EL (cell line): ENCODE measurements at places on chromosomes 4 and X.

- DNase-seq = no peak
Measured at GRCh38 chr4:110009550-110009949, 96.9 kb downstream of the EGF start.

DNA sequence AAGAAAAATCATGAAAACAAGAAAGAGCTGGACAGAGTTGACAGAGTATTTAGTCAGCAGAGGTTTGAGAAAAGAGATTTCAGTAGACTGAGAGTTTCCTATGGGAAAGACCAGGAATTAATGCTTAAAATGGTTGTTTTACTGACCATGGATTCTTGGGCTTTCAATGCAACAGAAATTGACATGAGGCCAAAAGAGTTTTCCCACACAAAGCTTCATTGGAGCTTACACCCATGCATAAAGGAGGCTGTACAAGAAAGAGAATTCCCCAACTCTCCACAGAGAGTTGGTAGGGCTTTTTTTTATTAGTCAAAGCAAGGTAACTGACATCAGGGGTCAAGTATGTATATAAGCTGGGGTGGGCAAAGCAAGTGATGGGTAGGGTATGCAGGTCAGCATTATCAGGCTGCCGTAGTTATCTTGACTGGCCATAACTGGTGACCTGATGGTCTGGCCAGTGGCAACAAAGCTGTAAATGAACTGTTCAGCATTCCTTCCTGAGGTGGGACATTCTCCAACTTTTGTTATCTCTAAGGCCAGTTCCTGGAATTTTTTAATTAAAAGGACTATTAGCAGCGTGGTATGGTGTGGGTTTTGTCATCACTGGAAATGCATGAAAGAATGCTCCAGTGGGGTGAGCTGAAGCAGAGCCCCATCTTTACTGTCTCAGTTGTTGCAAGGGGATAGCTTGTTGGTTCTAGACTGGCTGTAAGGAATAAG, 117.0 kb downstream of the ADAM29 start:
- DNase-seq = peak; percentile 9

DNA sequence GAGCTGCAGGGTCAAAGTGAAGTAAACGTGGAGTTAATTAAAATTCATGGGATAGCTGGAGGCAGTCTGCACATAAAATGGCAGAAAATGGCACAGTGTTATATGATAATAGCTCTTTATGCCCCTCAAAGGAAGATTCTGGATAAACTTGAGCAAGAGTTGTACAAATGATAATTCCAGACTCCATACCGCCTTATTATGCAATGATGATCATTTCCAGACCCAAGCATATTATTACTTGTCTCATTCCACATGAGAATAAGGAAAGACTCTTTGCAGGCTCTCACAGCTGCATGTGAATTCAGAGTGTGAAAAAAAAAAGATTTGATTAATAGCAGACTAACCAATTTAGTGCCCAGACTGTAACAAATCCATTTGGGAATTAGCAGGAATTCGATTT, 105.4 kb downstream of the STK32B start:
- DNase-seq = no peak

- no peak for DNase-seq
Measured at GRCh38 chrX:71634366-71634765, 16.1 kb upstream of the CXCR3 start.

GRCh38 chr4:104022831-104023230, 303.0 kb upstream of the TACR3 start:
- DNase-seq = no peak

DNA sequence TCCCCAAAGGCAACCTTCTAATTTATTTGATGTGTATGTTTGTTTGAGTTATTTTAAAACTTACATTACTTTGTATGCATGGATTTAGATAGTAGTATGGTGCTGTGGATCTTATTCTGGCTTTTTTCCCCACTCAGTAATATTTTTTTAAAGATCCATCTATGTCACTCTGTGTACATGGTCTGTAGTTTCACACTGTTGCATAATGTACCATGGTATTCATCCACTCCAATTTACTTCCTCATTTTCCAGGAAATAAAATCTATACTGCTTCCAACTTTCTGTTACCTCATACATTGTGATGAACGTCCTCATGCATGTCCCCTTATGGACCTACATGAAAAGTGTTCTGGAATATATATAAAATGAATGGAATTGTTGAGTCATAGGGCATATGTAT, 17.6 kb downstream of the ARMCX2 start:
- DNase-seq = no peak

DNA sequence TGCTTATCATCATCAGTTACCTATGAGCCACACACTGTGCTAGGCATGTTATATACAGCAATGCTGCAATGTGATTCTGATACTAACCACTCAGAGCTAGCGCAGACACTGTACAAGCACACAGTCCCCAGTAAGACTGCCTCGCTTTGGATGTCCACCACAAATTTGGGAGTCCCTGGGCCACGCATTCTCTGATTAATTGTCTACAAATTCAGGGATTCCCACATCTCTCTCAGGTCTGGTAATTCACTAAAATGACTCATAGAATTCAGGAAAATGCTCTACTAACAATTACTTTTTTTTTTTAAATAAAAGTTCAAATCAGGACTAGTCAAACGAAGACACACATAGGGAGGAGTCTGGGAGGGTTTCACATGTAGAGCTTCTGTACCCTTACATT, 652.1 kb upstream of the AADAT start:
- DNase-seq = no peak

- peak; percentile 56 for DNase-seq
Measured at GRCh38 chrX:14356401-14356800, 172.9 kb upstream of the GLRA2 start.

DNA sequence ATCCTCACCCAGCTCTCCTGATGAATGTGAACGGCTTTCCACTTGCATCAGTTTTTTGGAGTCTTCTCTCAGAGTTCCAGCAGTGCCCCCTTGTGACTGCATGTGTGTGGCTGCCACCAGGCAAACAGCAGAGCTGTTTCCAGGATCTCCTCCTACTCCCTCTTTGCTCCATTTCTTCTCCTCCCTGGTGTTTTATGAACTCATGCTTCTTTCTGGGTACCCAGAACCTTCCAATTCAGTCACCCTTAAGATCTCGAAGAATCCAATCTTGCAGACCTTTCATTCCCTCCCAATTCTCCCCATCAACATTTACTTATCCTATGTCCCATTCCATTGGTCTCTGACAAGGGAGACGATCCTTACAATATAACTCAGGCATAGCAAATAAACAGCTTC, 6.8 kb upstream of the TCEANC start:
- peak; percentile 47 for DNase-seq

DNA sequence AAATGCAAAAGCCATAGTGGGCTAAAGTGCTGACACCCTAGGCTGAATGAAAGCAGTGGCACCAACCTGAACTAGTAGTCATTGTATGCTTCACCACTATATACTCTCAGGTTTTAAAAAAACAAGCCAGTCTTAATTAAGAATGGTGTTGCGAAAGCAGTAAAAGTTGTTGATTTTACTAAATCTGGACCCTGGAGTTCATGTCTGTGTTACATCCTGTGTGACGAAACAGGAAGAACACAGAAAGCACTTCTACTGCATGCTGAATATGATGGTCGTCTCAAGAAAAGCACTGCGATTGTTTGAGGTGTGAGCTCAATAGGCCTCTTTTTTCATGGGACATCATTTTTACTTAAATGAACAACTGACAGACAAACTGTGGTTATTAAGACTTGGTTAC, 24.2 kb upstream of the GDPD2 start:
- DNase-seq = no peak

- no peak for DNase-seq
Measured at GRCh38 chr4:183059797-183060196, 39.3 kb upstream of the WWC2 start.

DNA sequence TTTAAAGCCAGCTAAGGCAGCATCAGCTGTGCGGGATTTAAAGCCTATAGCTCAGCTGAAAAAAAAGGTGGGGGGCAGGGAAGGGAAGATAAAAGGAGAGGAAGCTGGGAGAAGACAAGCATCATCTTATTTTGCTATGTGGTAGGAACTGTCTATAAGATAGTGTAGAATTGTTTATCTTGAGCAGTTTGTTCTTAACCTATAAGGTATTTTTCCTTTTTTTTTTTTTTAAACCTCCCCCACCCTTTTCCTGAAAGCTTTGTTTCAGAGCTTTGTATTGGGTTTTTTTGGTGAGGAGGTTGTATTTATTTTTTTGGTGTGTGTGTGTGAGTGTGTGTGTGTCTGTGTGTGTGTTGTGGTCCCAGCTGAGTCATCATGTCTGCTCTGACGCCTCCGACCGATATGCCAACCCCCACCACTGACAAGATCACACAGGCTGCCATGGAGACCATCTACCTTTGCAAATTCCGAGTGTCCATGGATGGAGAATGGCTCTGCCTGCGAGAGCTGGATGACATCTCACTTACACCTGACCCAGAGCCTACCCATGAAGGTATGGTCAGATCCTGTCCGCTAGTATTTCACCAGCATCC, 531 bp downstream of the RUFY3 start:
- peak; percentile 63 for DNase-seq

DNA sequence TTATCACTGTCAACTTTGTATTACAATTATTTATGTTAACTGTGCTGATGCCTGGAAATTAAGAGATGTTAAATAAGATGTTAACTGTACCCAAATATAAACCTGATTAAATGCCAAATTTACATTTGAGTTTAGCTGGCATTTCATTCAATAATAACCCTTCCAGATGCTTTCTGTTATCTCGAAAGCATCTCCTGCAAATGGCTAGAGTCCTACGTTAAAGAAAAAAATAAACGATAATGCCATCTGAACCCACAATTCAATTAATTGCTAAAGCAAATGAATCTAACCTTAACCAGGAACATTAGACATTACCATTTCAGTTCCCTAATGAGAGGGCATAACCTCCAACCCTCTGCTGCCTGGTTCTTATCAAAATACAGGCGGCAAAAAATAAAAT, 145.0 kb downstream of the ADAMTS3 start:
- DNase-seq = no peak

- DNase-seq = no peak
Measured at GRCh38 chr4:39096847-39097246, 34.8 kb downstream of the KLHL5 start.

GRCh38 chr4:5416637-5417036, 291.7 kb downstream of the EVC2 start:
- DNase-seq = no peak

DNA sequence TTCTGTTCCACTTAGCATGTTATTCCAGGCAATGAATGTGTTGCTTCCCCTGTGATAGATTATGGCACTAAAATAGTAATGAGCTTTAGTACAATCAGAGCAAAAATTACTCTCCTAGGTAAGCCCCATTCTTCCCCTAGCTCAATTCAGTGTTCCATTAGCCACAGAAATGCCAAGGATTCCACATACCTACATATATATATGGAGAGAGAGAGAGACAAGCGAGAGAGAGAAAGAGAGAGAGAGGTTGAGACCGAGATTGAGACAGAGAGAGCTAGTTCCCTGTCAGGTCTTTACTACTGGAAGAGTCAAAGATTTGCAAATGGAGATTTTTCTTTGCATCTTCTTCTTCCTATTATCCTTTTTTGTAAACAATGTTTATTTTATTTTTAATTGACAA, 8.7 kb downstream of the LIMCH1 start:
- DNase-seq = no peak

GRCh38 chr4:176048631-176049030, 17.0 kb upstream of the WDR17 start:
- no peak for DNase-seq

GRCh38 chrX:104510801-104511200, 55.2 kb upstream of the IL1RAPL2 start:
- no peak for DNase-seq

- DNase-seq = no peak
Measured at GRCh38 chr4:122163301-122163700, 11.2 kb downstream of the BLTP1 start.

GRCh38 chrX:116277351-116278225, 107.0 kb downstream of the AGTR2 start:
- no peak for DNase-seq

DNA sequence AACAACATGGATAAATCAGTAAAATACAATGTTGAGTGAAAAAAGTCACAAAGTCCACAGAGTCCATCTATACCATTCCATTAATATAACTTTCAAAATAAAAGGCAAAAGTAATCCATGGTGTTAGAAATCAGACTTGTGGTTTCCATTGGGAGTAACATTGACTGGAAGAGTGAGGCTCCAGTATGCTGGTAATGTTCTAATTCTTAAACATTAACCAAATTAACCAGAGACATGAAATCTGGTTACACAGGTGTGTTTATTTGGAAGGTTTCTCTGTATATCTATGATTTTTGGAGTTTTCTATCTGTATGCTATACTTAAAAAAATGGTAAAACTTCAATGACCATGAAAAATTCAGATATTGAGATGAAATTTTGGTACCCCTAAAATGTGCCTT, 42.6 kb downstream of the SULT1B1 start:
- DNase-seq = no peak

DNA sequence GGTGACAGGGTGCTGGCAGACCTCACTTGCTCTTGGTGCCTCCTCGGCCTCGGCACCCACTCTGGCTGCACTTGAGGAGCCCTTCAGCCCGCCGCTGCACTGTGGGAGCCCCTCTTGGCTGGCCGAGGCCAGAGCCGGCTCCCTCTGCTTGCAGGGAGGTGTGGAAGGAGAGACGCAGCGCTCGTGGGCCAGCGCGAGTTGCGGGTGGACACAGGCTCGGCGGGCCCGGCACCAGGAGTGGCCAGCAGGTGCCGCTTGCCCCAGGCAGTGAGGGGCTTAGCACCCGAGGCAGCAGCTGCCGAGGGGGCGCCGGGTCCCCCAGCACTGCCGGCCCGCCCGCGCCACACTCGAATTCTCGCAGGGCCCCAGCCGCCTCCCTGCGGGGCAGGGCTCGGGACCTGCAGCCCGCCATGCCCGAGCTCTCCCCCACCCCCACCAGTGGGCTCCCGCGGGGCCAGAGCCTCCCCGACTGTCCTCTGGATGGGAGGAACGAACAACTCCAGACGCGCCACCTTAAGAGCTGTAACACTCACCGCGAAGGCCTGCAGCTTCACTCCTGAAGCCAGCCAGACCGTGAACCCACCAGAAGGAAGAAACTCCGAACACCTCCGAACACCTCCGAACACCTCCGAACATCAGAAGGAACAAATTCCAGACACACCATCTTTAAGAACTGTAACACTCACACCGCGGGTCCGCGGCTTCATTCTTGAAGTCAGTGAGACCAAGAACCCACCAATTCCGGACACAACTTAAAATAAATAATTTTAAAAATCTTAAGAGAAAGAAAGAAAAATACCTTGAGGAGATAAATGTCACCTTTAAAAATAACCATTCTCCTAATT, 311.1 kb upstream of the SLC7A11 start:
- no peak for DNase-seq
